ENCODE measurements at places on chromosomes 3 and 15.

DNA sequence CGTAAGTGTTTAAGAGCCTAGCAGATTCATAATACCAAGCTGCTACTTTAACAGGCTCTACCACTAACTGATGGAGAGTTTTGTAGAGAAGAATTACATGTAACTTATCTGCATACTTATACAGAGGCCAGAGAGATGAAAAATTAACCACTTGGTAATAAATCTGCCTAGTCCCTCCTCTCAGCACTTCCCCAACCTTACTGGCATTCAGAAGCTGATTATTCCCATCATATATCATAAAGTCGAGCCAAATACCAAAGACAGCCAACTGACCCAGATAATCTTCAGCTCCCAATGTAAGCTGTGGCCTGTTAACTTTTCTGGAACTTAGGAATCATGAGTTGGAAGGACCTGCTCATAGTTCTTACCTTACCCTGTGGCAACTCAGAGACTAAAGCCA lies 25.5 kb upstream of the CSPG5 start:
- DNase-seq, result no peak

GRCh38 chr3:55742832-55743136 lies 255.7 kb upstream of the WNT5A start:
- no peak for DNase-seq

- no peak for DNase-seq
These were observed 132.3 kb downstream of the FAM43A start for GRCh38 chr3:194817936-194818335.

GRCh38 chr3:160564258-160564911 lies 986 bp downstream of the KPNA4 start:
- DNase-seq, result no peak

- DNase-seq, result no peak
These were observed 3.2 kb upstream of the SENP2 start for GRCh38 chr3:185582871-185583270.

- no peak for DNase-seq
These were observed 7.8 kb upstream of the C3orf52 start for GRCh38 chr3:112078125-112079083.

GRCh38 chr15:100968050-100968966 lies 49.2 kb downstream of the LRRK1 start:
- no peak for DNase-seq

GRCh38 chr15:86014016-86014415 lies 65.7 kb upstream of the AGBL1 start:
- DNase-seq, result no peak

DNA sequence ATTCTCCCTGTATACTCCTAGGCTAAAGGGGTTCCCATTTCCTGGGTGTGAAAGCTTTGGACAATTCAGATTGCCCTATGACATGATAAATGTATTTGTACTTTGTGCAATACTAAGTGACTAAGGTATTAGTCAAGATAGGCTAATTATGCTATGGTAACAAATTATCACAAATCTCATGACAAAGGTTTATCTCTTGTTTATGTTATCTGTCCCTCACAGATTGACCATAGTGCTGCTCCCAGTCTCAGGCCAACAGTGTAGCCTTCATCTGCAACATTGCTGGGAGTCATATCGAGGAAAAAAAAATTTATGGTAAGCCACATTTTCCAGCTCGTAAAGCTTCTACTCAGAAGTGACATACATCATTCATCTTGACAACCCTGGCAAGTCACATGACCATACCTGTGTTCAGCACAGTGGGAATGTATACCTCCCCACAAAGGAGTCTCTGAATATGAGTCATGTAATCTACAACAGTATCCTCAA lies 346.2 kb downstream of the IGSF11 start:
- DNase-seq, result no peak

GRCh38 chr15:98754657-98755022 lies 106.3 kb downstream of the IGF1R start:
- DNase-seq, result no peak

GRCh38 chr3:107525644-107526305 lies 3.0 kb downstream of the BBX start:
- peak; percentile 35 for DNase-seq

DNA sequence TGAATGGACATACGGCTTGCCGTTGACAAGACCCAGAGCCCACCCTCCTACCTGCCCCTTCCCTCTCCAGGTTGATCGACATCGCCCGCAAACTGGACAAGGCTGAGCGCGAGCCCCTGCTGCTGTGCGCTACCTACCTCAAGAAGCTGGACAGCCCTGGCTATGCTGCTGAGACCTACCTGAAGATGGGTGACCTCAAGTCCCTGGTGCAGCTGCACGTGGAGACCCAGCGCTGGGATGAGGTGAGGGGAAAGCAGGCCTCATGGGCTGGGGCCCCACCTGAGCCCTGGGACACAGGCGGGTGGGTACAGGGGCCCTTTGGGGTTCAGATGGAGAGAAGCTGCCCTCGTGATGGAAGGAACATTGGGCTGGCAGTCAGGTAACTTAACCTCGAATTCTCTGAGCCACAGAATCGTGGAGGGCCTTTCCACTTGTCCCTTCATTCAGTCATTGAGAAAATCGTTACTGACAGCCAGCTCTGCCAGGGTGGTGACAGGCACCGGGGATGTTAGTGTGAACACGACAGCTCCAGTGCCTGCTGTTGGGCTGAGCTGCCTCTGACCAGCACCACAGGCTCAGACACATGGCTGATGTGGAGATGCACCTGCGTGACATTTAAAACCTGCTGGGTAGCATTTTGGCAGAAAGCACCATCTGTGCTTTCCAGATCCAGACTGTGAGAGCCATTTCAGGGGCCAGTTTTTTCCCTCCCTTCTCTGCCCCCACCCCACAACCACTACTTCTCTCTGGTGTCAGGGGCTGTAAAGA lies 25.6 kb upstream of the RHO start:
- DNase-seq, result no peak

DNA sequence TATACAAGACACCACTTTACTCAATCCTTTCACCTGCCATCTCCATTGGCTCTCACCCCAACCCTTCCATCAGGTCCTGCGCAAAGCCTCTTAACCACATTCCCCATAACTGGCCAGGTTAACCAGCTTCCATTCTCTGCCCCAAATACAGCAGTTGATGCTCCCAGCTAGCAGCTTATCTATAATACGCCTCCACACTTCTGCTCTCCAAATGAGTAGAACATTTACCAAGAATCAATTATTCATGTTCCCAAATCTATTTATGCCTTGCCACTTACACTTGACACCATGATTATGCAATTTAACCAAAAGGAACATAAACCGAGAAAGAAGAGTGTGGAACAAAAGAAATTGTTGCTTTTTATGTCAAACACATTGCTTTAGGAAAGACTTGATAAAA lies 103.7 kb upstream of the TPM1 start:
- no peak for DNase-seq

GRCh38 chr3:186705882-186706780 lies 11.0 kb upstream of the KNG1 start:
- peak; percentile 66 for DNase-seq

DNA sequence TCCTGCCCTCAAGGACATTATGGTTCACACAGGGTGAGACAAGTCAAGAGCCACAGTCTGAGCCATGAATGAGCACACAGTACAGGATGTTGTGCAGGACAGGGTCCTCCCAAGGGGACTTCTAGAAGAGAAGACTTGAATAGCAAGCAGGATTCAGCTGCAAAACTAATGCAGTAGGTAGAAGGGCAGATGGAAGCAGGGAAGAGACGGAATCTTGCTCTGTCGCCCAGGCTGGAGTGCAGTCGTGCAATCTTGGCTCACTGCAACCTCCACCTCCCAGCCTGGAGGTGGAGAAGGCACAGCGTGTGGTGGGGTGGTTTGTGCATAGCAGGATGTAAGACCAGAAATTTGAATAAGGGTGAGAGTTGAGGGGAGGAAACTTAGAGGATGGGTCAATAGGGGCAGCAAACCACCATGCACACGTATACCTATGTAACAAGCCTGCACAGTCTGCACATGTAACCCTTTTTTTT lies 8.0 kb downstream of the BCL2L10 start:
- DNase-seq, result no peak

DNA sequence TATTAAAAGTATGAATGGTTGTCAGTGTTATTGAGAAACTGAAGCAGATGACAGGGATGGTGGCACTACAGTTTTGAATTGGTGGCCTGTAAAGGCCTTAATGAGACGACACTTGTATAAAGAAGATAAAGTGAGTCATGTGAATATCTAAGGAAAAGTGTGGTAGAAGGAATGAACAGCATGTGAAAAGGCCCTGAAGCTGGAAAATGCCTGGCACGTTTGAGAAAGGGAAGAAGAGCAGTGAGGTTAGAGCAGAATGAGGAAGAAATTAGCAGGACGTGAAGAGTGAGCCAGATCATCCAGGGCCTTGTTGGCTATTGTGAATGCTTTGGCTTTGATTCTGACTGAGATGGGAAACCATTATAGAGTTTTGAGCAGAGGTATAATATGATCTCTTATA lies 387.6 kb upstream of the DPH6 start:
- no peak for DNase-seq

GRCh38 chr3:66475386-66476020 lies 25.3 kb downstream of the LRIG1 start:
- no peak for DNase-seq

Data from activated CD4-positive, alpha-beta T cell treated with anti-CD3 and anti-CD28 coated beads for 48 hours (primary cell).